ENCODE measurements at places on chromosomes 16 and 17.

DNA sequence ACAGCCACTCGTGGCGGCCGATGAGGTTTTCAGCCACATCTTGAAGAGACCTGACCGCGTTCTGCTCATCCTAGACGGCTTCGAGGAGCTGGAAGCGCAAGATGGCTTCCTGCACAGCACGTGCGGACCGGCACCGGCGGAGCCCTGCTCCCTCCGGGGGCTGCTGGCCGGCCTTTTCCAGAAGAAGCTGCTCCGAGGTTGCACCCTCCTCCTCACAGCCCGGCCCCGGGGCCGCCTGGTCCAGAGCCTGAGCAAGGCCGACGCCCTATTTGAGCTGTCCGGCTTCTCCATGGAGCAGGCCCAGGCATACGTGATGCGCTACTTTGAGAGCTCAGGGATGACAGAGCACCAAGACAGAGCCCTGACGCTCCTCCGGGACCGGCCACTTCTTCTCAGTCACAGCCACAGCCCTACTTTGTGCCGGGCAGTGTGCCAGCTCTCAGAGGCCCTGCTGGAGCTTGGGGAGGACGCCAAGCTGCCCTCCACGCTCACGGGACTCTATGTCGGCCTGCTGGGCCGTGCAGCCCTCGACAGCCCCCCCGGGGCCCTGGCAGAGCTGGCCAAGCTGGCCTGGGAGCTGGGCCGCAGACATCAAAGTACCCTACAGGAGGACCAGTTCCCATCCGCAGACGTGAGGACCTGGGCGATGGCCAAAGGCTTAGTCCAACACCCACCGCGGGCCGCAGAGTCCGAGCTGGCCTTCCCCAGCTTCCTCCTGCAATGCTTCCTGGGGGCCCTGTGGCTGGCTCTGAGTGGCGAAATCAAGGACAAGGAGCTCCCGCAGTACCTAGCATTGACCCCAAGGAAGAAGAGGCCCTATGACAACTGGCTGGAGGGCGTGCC lies 30.1 kb downstream of the CIITA start:
- DNase-seq: no peak

DNA sequence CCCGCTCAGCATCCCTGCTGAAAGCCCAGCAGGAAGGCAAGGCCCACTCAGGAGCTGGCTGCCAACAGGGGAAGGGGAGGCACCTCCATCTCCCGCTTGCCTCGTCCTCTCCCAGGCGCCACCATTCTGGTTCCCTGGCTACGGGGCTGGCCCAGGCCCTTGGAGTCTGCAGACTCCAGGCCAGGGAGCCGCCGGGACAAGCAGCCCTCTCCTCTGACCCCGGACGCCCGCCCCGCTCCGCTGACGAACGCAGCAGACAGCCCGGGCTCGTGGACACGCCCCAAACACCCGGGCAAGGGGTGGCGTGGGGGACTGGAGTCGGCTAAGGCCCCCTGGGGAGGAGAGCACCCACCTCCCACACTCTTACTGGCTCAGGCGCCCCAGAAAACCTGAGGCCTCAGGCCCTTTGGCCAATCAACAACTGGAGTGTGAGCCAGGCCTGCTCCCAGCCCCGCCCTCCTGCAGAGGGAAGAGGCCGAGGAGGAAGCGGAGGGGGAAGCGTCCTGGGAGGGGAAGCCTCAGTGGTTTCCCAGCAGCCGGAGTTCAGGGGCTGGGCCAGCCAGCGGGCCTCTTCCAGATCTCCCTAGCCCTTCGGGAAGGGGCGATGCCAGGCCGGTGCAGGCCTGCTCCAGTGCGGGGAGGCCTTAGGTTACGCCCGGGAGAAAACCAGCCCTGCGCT lies 4.2 kb downstream of the MNT start:
- peak; percentile 54 for DNase-seq

GRCh38 chr17:20280851-20281250 lies 186.5 kb downstream of the LGALS9B start:
- DNase-seq: no peak

- DNase-seq: no peak
These were observed 292.1 kb downstream of the SNX29 start for GRCh38 chr16:12268606-12269005.

GRCh38 chr16:22109258-22109898 lies 17.0 kb downstream of the VWA3A start:
- no peak for DNase-seq

- peak; percentile 88 for DNase-seq
These were observed at the start of gene PFN1 for GRCh38 chr17:4948166-4948930. Gene PFN1, minus strand, starts transcription at chr17:4948530. Its CDS starts 136 bp downstream, at chr17:4948394.
